ENCODE measurements at places on chromosomes 5 and 9.

GRCh38 chr9:124191691-124192395, 65.9 kb upstream of the NEK6 start:
- no peak for DNase-seq

- DNase-seq = no peak
Observed at GRCh38 chr5:158026304-158027031, 167.5 kb upstream of the CLINT1 start.

DNA sequence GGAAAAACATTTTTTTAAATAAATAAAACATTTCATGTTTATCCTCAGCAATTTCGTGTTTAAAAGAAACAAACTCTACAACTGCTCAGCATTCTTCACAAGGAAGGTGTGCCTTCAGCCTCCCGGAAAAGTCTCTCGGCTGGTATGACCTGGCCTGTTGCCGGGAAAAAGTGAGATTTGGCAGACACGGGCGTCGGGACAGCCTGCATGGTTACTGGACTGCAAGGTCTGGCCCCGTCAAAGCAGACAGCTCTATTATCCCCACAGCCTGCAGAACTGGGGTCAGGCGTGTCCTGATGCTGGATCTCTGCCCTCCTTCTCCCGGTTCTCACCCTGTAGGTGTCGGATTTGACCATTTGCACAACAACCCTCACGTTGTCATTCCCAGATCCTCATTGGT, 120.3 kb upstream of the SPATA31C2 start:
- no peak for DNase-seq

- no peak for DNase-seq
Observed at GRCh38 chr5:173053041-173053440, 3.1 kb upstream of the CREBRF start.

DNA sequence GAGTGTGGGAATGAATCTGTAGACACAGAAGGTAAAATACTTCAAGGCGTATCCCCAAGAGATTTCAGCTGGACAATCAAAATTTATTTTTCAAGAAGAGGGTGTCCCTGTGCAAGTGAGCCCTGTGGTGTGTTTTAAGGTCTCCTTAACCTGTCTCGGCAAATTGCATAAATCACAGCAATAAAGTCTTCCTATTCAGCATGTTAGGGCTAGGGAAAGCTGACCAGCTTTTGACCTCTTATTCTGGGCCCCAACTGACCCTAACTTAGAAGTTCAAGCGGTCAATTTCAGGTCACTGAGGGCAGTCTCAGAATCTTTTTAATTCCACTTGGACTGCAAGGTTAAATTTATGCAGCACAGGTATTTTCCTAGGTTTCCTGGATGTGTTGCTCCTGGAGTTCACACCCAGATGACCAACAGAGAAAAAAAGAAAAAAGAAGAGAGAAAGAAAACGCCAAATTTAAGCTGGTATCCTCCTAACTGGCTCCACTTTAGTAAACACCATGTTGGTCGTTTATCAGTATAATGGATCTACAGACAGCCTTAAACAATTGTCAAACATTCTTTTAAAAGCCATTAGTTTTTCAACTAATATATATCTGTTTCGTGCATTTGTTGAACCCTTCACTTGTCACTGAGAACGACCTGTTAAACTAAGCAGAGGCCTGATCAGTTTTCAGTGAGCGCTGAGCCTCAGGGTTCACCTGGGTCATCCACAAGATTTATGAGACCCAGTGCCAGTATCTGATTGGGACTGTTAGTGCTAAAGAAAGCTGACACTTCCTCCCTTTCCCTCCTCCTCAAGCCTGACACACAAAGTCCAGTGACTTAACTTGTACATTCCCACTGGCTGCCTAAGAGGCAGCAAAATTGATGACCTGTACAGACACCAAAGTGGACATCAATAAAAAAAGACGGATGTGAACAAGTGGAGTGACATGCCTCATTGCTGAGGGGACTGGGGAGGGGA, 546.1 kb downstream of the NR2F1-AS1 start:
- peak; percentile 14 for DNase-seq

DNA sequence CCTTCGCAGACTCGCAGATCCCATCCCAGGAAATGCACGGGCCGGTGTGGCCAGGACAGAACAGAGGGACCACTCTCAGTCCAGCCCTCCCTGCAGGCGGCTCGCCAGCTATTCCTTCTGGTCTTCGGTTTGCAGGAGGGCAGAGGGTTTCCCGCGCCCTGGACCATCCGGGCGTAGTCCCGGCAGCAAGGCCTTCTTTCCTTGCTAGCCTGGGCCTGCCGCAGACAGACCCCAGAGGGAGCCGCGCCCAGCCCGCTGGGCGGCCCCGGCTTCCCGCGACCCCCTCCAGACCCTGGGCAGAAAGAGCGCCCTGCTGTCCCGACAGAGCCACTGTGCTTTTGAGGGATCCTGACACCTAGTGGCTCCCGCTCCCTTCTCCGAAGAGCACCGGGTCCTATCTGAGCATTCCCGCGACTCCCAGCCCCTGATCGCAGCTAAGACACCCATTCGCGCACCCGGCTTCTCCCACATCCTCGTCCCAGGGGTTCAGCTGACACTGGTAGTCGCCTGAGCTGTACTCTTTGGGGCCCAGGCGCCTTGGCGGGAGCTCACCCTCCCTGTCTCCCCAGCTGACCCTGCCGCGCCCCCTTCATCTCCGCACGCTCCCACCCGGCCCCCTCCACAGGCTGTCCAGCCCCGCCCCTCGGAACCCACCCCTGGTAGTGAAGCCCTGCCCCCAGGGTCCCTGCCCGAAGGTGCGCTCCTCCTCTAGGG, 1.1 kb downstream of the CFAP90 start:
- DNase-seq = peak; percentile 81

- DNase-seq = no peak
Observed at GRCh38 chr9:109941771-109942170, 161.8 kb downstream of the PALM2AKAP2 start.
